ENCODE measurements at places on chromosomes 7 and 10.

- no peak for DNase-seq
These were observed 317.5 kb downstream of the SFMBT2 start for GRCh38 chr10:7093368-7093767.

GRCh38 chr7:3260401-3260715 lies 40.7 kb upstream of the SDK1 start:
- no peak for DNase-seq

DNA sequence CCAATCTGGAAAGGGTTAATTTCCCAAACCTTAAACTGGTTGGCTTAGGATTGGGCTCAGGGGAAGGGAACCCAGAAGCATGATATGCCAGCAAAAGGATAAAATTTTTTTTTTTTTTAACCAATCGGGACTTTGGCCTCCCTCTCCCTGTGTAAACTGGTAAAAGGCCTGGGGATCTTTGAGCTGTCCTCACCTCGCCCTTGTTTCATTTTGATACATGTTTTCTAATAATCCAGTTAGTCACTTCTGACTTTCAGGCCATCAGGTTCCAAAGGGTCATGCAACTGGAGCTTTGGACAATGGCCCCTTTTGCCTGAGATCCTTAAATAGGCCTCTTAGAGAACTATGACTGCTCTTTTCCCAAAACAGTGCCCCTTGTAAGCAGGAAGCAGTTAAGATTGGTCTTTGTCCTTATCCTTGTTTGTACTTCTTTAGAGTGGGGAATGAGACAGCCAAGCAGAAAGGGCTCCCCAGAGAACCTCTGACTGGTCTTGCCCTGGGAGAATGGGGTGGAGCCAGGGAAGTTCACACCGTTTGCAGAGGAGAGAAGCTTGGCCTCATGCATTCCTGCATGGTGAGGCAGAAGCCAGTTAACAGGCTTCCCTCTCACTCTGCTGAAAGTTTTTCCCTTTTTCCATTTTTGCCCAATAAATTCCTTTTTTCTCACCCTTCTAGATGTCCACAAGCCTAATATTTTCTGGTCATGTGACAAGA lies 424.2 kb upstream of the CNTNAP2 start:
- no peak for DNase-seq

GRCh38 chr7:158957921-158958491 lies 101.6 kb downstream of the DYNC2I1 start:
- DNase-seq = no peak

DNA sequence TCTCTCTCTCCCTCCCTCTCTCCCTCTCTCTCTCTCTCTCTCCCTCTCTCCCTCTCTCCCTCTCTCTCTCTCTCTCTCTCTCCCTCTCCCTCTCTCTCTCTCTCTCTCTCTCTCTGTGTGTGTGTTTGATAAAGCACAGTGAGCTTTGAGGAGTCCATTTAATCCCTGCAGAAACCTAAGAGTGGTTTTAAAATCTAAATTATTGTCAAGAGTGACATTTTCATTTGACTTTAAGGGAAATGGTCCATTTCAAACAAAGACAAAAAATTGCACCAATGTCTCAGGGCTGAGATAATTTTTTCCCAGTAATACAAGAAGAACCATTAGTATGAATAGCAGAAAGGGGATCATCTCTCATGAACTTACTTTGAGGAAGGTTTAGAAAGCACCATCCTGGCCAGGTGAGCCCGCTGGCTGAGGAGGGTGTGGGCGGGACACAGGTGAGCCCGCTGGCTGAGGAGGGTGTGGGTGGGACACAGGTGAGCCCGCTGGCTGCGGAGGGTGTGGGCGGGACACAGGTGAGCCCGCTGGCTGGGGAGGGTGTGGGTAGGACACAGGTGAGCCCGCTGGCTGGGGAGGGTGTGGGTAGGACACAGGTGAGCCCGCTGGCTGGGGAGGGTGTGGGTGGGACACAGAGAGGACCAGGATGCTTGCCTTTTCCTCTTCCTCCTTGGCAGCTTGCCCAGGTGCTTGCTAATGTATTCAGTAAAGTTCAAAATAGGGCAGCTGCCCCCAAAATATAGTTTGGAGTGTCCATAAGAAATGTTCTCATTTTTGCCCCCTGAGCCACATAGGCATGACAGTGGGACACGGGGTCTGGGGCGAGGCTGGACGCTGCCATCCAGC lies 125.0 kb downstream of the DNAJB6 start:
- DNase-seq = no peak

- no peak for DNase-seq
These were observed 95.0 kb downstream of the FANK1 start for GRCh38 chr10:125991392-125991791.

DNA sequence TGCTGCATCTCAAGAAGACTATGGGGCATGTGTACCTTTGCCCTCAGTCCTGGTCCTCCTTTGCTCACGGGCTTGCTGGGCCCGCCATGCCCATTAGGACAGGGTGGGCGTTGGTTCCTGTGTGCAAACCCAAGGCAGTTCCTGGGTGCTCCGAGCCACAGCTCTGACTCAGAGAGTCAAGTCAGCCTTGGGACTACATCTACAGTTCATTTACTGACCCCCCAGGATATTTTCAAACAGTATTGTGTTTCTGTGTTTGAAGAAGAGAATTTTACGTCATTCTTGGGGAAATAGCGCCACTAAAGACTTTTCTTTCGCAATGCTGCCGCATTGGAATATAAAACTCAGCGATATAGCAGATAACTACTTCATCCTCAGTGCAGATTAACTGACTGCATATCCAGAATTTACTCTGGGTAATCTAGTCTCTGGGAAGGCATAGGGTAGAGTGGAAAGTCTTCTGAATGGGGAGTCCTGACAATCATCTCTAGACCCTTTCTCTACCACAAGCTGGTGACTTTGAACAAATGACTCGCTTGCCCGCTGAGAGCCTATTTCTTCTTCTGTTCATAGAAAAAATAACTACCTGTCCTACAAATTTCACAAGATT lies 638.9 kb upstream of the FZD8 start:
- DNase-seq = no peak

DNA sequence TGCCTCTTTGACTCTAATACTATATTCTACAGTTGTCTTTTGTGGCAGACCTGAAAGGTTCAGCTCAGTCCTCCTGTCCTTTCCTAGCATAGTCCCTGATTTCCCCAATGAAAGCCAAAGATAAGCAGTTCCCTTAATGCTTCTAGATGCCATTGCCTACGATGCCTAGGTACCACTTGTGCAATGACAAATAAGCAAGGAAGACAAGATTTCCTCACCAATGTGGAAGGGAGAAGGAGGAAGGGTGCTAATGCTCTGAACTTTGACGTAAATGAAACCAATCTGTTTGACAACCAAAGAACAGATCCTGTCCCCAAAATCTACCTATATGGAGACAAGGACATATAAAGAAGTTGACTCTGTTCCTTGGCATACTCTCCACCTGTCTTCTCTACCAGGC lies 393.3 kb downstream of the KCNMA1 start:
- DNase-seq = no peak

DNA sequence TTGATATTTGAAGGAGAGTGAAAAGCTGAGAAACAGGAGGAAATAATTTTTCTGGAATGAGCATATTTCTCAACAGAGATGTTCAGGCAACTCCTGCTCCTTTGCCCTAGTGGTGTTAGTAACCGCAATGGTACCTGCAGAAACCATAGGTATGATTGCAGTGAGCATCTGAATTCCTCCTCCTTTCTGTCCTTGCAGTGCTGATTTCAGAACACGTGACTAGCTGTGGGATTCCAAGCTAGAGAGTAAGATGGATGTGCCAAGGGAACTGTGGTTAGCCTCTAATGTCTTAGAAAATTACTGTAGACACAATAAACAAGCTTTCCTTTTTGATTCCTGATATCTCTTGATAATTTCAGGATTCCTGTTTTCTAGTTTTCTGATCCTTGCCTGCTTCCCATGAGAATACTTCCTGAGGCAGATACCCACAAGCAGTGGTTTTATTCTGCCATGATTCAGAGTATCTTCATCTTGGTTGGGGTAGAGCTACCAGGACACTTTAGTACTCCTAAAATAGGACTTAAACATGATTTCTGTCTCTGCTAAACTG lies 27.5 kb downstream of the LRGUK start:
- DNase-seq = no peak

- DNase-seq = no peak
These were observed 4.8 kb downstream of the GPR146 start for GRCh38 chr7:1049006-1049741.

DNA sequence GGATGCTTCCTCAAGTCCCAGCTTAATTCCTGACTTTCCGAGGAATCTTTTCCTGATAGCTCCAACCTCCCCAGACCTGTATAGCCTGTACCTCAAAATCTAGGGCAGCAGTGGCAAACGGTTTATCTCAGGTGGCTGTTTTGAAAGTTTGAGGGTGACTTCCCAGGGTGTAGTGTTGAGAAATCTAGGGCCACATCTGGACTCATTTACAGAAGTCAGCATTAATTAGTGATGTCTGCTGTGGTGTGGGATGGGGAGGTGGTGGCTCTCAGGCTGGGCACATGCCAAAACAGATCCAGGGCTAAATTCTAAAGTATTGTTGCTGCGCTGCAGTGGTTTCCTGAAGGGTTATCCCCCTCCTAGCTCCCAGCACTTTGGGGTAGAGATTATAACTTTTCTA lies 38.0 kb downstream of the UNC5B start:
- DNase-seq = no peak

GRCh38 chr7:156475666-156476065 lies 164.9 kb upstream of the RNF32 start:
- DNase-seq = no peak

GRCh38 chr7:103573479-103574058 lies 127.6 kb upstream of the SLC26A5 start:
- DNase-seq = no peak

DNA sequence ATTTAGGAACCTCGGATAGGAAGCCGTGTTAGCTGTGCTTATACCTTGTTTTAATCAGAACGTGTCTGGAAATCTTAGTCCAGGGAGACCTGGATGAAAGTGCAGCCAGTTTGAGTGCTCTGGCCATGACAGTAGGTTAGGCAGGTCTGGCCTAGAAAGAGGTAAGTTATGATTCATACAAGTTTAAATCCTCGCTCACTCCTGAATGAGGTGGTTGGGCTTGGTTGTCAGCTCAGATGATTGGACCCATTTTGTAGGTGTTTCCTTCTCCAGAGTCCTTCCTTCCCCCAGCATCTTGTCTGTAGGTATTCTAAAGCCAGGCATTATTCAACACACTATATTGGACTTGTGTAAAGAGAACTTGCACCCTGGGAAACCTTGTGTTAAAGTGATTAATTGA lies 561.9 kb upstream of the GALNT17 start:
- DNase-seq = no peak

DNA sequence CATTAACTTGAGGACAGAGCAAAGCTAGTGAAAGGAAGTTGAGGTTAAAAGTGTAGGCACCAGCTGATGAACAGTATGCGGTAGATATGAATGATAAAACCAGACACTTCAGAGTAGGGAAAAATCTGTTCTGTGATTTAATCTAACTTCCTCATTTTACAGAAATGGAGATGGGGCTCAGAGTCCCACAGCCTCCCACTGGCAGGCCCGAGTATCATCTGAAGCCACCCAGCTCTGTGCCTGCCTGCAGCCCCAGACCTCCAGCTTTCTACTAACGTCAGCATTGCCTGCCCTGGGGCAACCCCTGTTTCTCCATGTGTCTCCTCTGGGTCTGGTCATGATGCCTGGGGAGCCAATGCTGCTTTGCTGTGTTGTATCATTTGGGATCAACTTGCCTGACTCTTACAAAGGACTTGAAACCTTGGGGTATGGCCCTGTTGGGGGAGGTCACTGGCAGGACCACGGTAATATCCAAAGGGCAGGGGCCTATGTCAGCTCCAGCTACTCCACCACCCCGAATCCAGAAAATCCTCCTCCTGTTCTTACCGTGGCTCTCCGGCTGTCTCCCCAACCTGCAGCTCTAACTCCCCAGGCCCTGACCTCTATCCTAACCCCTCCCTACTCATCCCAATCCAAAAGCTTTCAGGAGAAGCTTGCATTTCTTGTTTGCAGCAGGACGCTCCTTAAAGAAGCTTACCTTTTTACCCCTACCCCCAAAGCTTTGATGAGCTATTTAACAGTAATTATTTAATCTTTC lies 56.2 kb upstream of the NPY start:
- no peak for DNase-seq

DNA sequence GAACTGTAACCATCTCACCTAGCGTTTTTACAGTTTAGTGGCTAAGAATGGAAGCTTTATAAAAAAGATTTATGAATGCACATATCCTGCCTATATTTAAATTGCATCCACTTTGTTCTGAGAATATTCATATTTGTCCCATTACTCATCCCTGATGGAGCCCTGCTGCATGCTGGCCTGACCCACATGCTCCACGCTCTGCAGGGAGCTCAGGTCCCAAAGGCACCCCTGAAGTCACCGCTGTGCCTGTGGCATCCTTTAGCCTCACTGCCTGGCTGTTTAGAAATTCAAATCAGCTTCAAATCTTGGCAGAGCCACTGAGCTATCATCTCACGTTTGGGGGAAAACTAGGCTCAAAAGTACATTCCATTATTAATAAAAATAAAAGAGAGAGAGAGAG lies 24.4 kb downstream of the C10orf90 start:
- DNase-seq = no peak

DNA sequence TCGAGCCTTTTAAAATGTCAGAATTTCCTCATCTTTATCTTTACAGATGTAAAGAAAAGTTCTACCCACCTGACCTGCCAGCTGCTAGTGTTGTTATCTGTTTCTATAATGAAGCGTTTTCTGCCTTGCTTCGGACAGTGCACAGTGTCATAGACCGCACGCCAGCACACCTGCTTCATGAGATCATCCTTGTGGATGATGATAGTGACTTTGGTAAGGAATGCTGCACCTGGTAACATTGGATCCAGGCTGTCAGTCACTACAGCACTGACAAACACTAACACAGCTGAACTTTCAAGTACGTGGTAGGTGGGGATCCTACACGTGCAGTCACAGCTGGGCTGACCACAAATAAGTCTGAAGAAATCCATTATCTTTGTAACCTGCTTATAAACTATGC lies 77.6 kb downstream of the GALNT11 start:
- DNase-seq = no peak

GRCh38 chr10:13938950-13939349 lies 352.2 kb downstream of the PRPF18 start:
- no peak for DNase-seq

- no peak for DNase-seq
These were observed 71.5 kb downstream of the AGMO start for GRCh38 chr7:15490291-15490690.

DNA sequence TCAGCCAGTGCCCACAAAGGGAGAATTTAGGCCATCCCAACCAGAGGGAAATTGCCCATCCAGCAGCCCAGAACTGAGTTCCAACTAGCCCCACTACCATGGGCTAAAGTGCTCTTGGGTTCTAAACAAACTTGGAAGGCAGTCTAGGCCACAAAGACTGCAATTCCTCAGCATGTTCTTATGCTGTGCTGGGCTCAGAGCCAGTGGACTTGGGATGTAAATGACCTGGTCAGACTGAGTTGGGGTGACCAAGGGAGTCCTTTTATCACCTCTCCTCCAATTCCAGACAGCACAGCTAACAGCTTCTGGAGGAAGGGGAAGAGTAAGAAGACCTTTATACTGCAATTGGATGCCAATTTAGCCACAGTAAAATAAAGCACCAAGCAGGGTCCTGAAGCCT lies 607.2 kb upstream of the KCND2 start:
- no peak for DNase-seq

- no peak for DNase-seq
These were observed 1241.7 kb downstream of the TYW1 start for GRCh38 chr7:68238204-68238805.
